Neural crest cell (in vitro differentiated cells): ENCODE measurements at places on chromosomes 12 and 14. TPM values are rescaled to one million over a fixed set of nuclear protein-coding genes. Genes with fewer than 3 reads are reported as not detected.

GRCh38 chr12:128076188-128076587, 190.8 kb upstream of the TMEM132C start:
- no peak for DNase-seq

DNA sequence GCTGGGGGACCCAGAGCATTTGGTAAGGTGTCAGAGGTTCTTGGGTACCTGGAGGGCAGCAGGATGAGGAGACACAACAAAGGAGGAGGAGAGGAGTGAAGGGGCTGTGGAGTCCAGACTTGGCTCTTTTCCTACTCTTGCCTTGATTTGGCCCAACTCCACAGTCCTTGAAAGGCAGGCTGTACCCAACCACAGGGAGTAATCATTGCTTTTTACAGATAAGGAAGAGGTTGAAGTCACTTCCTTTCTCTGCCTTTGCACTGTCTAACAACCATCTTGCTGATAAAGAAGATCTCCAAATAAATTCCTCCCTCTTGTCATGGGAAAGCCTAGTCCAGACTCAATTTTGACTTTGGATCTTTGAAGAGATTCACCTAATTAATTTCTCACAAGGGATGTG, 226.8 kb upstream of the HMGA2 start:
- no peak for DNase-seq

DNA sequence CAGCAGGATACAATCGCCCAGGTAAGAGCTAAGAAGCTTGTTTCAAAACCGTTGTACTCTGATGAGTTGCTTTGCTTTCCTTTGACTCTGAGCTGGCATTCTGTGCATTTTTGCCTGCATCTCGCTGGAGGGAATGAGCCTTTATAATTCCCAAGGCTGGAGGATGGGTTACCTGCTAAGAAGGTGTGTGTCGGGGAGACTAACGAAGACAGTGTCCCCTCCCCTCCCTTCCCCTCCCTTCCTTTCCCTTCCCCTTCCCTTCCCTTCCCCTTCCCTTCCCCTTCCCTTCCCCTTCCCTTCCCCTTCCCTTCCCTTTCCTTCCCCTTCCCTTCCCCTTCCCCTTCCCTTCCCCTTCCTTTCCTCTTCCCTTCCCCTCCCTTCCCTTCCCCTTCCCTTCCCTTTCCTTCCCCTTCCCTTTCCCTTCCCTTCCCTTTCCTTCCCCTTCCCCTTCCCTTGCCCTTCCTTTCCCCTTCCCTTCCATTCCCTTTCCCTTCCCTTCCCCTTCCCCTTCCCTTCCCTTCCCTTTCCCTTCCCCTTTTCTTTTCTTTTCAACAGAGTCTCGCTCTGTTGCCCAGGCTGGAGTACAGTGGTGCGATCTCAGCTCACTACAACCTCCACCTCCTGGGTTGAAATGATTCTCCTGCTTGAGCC, 15.4 kb downstream of the C3AR1 start:
- no peak for DNase-seq

GRCh38 chr14:53389202-53389601, 236.1 kb upstream of the DDHD1 start:
- no peak for DNase-seq

DNA sequence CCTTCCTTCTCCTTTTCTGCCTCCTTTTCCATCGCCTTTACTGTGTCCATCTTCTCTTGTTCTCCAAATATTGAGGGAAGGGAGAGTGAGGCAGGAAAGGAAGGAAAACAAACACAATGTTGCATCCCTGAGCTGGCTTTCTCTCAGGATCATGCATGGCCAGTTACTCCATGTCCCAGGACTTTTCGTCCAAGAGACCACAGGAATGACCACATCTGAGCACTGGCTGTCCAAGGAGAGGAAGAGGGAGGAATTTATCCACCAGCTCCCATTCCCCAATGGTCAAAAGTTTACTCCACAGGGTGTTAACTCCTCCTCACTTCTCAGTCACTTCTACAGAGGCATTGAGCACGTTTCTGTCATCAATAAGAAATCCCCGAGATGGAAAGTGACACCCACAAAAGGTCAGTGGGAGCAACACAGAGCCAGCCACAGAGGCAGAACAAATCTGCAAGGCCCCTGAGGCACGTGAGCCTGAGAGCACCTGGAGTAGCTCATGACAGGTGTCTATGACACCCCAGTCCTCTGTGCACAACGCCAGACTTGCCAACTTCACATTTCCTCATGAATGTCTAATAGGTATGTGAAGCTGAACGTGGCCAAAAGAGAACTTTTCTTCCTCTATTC, 177.3 kb upstream of the NUDT4 start:
- DNase-seq: no peak

- no peak for DNase-seq
These were observed 3.3 kb downstream of the KRT18 start for GRCh38 chr12:52952076-52952801.

DNA sequence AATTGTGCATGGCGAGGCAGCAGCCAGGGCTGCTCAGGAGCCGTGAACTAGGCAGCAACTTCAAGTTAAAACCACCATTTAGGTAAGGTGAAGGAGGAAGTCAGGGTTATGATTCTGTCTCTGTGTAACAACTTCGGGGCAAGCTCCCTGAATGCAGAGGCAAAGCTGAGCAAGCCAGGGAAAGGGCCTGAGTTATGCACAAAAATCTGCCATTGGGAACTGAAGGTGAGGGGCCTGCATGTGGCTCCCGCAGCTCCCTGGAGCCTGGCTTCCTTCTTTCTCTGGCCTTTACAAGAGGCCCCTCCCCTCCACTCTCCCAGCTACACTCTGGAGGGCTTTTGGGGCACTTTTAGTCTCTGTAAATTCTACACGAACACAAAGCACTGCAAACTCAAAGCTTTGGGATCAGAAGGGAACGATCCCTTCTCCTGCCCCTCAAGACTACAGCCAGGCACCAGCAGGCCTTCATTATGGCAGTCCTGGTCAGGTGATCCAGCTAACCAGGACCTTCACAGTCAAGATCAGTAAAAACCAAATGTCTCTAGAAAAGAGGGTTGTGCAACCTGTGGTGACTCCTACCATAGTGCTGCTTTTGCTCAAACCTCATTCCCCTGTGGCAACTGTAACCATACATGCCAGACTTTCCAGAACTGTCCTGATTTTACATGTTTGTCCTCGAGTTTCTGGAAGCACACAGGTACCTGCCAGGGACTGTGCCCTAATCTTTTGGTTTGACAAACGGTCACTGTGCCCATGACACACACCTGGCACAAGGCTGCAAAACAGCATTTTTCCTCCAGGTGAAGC, 67.2 kb upstream of the PTGR2 start:
- DNase-seq: no peak

GRCh38 chr12:34405286-34406227, 383.3 kb downstream of the ALG10 start:
- DNase-seq: no peak

GRCh38 chr12:18487509-18487908, 226.2 kb downstream of the PIK3C2G start:
- DNase-seq: no peak

DNA sequence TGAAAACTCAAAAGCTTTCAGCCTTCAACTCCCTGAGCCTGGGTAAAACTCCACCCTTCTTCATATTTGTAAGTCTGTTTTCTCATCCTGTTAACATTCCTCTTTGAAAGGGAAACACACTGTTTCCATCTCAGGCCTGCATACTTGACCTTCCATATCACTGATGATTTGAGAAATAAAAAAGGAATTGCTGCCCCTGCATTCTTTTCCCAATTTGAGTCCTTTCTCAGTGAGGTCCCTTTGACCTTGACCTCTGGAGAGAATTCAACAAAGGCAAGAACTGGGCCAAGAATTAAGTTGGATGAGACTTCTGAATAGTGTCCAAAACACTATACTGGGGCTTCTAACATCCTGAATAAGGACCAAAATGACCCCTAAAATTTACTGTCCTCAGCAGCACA, 108.0 kb downstream of the AEBP2 start:
- DNase-seq: no peak

- peak; percentile 40 for DNase-seq
These were observed 1.2 kb downstream of the YBX3 start for GRCh38 chr12:10721651-10722501.

DNA sequence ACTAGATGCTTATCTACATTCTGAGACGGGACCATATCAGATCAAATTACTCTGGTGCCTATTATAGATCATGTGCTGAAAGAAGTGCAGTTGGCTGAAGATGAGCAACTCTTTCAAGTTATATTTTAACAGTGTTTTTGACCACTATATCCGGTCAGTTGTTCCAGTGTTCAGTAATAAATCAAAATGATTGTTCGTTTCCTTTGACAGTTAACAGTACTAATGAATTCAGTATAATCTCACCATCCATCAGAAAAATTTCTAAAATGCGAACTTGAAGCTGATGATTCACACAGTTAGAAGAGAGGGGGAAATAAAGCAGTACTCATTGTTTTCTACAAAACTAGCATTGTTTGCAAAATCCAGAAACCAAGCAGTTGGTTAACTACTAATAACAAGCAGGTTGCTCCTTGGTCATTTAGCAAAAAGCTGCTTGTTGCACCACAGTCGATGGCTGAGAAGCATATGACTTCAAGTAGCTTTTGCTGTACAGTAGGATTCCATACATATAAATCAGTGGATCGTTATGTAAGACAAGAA, 2.3 kb downstream of the RPS6KA5 start:
- DNase-seq: no peak

DNA sequence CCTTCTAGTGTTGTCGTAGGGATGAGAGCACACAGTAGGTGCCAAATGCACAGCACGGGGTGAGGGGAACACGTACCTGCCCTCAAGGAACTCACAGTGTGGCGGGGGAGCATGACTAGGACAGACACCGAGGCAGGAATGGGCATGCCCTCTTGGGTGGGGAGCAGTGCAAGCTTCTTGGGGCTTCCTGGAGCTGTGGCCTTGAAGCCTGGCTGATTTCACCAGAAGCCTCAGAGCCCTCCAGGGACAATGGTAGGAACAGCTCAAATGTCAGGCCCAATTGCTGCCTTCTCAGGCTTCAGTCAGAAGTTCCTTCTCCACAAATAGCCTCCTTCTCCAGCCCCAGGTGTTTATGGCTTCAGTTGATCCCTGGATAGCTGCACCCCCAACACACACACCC, 43.4 kb downstream of the TEAD4 start:
- DNase-seq: no peak

DNA sequence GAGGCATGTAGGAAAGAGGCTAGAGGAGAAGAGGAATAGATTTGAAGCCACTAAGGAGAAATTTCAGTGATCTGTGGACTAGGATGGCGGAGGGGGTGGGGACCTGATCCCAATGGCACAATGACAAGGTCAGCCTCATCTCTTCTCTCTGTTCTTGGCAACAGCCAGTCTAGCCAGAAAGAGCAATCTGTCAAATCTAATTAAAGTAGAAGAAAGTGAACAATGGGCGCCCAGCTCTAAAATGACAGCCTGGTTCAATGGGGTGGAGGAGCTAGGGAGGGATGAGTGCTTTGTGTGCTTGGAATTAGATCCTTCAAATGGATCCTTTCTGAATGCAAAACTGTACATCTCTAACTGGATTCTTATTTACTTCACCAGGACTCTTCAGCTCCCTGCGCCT, 37.2 kb upstream of the TUBA1C start:
- DNase-seq: no peak

DNA sequence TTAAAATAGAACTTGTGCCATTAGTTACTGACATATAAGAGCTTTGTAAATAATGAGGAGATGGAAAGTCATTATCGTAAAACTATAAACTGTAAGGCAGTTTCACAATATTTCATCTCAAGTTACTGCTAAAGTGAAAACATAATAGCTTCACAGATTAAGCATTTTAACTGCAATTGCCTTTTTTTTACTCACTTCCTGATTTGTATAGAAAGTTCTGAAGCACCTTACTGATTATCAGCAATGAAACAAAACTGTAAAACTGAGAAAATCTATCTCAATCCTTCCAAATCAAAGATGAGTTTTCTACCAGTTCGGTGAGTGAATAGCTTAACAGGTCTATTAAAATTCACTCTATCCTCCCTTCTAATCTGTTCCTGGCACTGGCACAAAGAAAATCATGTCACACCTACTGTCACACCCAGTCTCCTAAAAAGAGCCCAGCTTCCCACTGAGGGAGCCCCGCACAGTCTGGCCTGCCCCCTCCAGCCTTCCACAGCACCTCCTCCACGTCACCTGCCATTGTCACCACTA, 161.4 kb upstream of the ABCD2 start:
- no peak for DNase-seq

DNA sequence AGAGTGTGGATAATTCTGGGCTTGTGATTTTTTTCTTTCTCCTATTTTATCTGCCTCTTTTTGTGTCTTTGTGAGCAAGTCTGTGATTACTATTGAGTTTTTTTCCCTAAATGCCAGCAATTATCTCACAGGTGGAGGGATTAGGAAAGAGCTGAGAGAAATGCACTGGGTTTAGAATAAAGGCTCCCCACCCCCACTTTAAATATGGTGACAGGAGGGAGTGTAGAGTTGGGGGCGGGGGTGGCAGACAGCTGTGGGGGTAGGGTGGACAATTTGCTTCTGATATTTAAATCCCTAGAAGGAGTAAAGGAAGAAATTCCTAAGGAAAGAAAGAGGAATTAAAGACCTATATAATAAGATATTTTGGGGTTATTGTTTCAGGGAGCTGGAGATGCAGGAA, 145.9 kb downstream of the NRXN3 start:
- no peak for DNase-seq

- DNase-seq: no peak
These were observed 18.1 kb downstream of the RFC5 start for GRCh38 chr12:118034429-118035189.

DNA sequence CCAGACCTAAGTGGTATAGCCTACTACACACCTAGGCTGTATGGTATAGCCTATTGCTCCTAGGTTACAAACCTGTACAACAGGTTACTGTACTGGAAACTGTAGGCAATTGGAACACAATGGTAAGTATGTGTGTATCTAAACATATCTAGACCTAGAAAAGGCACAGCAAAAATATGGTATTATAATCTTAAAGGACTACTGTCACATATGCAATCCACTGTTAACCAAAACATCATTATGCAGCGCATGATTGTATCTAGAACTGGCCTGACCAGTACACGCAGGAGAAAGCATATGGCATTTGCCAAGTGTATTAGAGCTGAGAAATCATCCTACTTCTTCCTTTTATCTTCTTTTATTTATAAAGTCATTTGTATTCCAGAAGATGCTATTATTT, 75.5 kb downstream of the SLC8A3 start:
- no peak for DNase-seq

- DNase-seq: no peak
These were observed 1.1 kb downstream of the SMIM10L1 start for GRCh38 chr12:11171969-11172675.

- no peak for DNase-seq
These were observed 10.9 kb downstream of the DCP1B start for GRCh38 chr12:1993341-1993740.

GRCh38 chr14:95197551-95197950, 40.2 kb upstream of the DICER1 start:
- no peak for DNase-seq

GRCh38 chr12:58925751-58926150, 5.4 kb upstream of the LRIG3 start:
- no peak for DNase-seq

GRCh38 chr14:104390221-104390931, 189.2 kb upstream of the C14orf180 start:
- no peak for DNase-seq

GRCh38 chr12:104752881-104753280, 205.2 kb downstream of the SLC41A2 start:
- DNase-seq: no peak

The CLEC9A gene
- total RNA-seq: not detected in 2 replicates

The DEPDC4 gene
- 3.5 and 4.1 TPM in 2 replicates for total RNA-seq

The NANOG gene
- total RNA-seq: 0.05 TPM in 1 of 2 replicates, not detected in the other

The KLHL33 gene
- 0.07 TPM in 1 of 2 replicates, not detected in the other for total RNA-seq

The RIC8B gene
- total RNA-seq: 33.2 and 33.8 TPM in 2 replicates

The MAP3K9 gene
- total RNA-seq: 10.3 and 11.2 TPM in 2 replicates

The ST8SIA1 gene
- total RNA-seq: 62.7 and 64.7 TPM in 2 replicates

The P3H3 gene
- 47.4 and 52.7 TPM in 2 replicates for total RNA-seq

The DERA gene
- 34.1 and 43.0 TPM in 2 replicates for total RNA-seq

The GPR132 gene
- total RNA-seq: not detected in 2 replicates

The HIP1R gene
- total RNA-seq: 20.7 and 23.2 TPM in 2 replicates
